ENCODE measurements at places on chromosomes 13 and 19.

DNA sequence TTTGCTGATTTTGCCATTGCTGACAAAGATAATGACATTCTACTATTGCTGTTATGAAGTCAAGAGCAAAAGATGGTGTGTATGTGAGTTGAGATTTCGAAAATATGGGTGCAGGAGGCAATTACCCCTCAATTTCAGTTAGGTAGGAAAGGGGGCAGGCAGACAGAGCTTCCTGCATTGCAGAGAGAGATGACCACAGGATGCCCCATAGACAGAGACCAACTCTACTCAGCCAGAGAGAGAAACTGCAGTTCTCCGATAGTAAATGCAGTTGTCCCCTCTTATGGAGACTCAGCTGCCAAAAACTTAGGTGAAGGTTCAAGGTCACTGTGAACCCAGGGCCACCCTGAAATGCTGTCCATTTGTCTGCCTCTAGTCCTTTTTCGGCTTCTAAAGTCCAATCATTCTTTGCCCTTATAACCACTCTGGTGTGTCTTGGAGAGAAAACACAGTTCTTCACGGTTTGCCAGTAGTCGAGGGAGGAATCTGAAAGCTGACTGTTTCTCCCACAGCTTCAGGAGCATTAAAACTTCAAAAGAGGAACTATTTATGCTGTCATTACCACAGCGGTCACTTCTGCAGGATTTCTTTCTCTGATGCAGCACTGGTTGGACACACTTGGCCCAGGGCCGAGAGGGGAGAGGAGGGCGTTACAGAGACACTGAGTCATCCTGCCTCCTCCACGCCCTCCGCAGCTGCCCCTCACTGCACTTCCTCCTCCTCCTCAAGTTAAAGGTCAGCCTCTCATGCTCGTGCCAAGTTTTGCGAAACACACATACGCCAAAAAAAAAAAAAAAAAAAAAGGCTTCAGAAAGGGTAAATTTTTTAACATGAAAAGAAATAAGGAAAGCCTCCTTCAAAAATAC, 264.3 kb downstream of the FOXO1 start:
- no peak for DNase-seq

GRCh38 chr19:412356-413355, 3.7 kb upstream of the C2CD4C start:
- no peak for DNase-seq

- no peak for DNase-seq
These were observed 3.3 kb upstream of the POSTN start for GRCh38 chr13:37601648-37602440.

- no peak for DNase-seq
These were observed 128.8 kb downstream of the FGF9 start for GRCh38 chr13:21799671-21800070.

- no peak for DNase-seq
These were observed 1445.7 kb downstream of the UQCRFS1 start for GRCh38 chr19:27767234-27767633.

GRCh38 chr13:51726446-51727193, 77.3 kb downstream of the DHRS12 start:
- DNase-seq: peak; percentile 59

GRCh38 chr19:42048992-42049391, 21.0 kb downstream of the GRIK5 start:
- no peak for DNase-seq

DNA sequence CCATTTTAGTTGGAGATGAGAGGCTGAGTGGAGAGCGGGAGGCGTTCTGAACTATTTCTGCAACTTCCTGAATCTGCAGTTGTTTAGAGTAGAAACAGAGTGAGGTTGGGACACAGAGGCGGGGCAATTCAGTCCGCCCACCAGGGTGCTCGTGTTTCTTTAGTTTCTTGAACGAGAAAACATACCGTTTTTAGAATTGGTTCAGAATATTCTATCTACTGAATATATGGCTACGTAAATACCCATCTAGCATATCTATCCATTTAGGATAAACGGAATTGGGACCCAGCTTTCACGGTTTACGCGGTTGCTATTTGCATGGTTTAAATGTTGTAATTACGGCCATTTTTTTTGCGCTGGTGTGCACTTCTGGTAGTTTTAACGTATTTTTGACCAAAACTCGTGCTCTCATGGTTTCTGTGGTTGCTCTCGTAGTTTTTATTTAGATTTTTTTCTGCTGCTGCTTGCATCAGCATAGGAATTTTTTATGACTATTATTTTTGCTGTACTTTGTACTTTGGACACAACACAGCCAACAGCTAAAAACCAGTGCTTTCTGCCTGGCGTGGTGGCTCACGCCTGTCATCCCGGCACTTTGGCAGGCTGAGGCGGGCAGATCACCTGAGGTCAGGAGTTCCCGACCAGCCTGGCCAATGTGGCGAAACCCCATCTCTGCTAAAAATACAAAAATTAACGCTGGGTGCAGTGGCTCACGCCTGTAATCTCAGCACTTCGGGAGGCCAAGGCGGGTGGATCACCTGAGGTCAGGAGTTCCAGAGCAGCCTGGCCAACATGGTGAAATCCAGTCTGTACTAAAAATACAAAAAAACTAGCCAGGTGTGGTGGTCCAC, 32.7 kb downstream of the TIMM13 start:
- no peak for DNase-seq

DNA sequence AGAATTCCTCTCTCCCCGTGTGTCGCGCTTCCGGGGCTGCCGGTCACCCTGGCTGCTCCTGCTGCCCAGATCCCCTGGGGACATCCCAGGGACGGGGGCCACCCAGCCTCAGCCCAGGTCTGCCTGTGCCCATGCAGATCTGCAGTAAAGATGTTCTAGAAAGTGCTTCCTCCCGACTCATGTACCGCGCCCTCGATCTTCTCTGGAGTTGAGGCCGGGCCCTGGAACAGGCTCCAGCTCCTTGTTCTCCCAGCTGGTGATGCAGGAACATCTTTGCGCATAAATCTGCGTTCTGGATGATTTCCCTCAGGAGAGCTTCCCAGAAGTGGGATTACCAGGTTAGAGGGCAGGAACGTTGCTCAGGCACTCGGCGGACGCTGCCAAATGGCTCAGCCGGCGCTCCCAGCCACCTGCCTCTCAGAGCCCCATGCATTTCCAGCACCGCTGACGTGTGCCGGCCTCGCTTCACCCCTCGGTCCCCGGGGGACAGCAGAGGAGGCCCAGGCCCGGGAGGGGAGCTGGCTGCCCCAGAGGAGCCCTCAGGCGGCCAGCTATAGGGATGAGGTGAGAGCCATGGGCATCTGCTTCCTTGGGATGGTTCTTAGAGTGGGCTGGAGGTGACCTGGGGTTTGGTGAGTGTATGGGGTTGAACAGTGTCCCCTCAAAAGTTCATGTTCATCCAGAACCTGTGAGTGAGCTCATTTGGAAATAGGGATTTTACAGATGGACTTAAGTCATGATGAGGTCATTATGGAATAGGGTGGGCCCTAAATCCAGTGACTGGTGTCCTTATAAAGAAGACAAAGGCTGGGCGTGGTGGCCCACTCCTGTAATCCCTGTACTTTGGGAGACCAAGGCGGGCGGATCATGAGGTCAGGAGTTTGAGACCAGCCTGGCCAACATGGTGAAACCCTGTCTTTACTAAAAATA, 42.6 kb downstream of the CRTC1 start:
- DNase-seq: no peak

- no peak for DNase-seq
These were observed 144.0 kb downstream of the CYSLTR2 start for GRCh38 chr13:48797761-48798160.

DNA sequence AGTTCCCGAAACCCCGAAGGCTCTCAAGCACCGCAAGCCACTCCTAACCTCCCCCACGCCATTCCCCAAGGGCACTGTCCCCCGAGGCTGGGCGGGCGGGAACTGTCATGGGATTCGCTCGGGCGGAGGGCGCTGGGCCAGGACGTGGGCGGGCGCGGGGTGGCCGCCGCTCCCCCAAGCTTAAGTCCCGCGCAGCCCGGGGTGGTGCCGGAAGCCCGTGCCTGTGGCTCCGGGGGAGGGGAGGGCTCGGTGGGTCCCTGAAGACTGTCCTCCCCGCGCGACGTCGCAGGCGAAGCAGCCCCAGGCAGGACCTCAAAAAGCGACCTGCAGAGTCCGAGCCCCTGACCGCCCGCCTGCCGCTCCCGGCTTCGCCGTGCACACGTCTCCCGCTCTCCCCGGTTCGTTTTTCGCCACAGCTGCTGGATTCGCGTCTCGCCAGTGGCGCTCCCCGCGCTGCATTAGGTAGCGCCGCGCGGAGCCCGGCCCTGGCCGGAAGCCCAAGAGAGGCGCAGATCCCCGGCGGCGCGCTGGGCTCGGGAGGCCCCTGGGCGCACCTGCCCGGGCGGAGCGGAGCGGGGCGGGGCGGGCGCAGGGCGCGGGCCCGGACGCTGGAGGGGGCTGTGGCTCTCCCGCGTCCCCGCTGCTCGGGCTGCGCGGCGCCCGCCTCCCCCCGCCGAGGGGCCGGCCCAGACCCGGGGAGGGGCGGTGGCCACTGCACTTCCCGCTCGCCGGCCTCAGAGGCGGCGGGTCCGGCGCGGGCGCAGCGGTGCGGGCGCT, at the start of gene FARP1:
Gene FARP1 (plus strand): TSS at position 715 of the 777 bp plus-strand sequence. CDS start 70,149 bp downstream, outside the sequence.
- DNase-seq: peak; percentile 40

- no peak for DNase-seq
These were observed 100.9 kb downstream of the MYCBP2 start for GRCh38 chr13:77225946-77226345.

GRCh38 chr13:61531383-61532065, 115.9 kb upstream of the PCDH20 start:
- DNase-seq: no peak

- no peak for DNase-seq
These were observed 1694.4 kb downstream of the EFNB2 start for GRCh38 chr13:104841110-104841509.

GRCh38 chr13:43688227-43688907, 98.4 kb downstream of the ENOX1 start:
- no peak for DNase-seq

DNA sequence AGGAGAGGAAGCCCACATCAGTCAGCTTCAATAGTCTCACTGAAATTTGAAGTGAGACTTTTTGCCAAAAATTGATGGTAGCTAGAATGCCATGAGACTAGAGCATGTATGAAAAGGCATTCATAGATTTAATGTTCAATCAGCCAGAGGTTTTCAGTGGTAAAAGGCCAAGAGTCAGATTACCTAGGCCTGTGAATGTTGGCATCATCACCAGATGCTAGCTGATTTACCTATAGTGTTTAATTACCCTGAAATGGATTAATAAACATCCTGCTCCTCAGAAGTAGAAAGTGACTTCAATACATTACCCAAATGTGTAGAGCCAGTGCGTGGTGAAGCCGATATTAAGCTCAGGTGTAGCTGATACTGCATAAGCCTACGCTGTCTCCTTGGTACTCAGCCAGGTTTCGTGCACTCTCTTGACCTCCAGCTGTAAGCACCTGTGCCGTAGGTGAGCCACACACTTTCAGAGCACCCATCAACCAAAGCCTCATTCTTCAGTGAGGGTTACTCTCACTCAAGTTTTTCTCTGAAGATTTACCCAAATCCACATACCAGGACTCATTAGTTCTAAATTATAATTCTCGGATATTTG, 1140.3 kb upstream of the SLC10A2 start:
- no peak for DNase-seq

DNA sequence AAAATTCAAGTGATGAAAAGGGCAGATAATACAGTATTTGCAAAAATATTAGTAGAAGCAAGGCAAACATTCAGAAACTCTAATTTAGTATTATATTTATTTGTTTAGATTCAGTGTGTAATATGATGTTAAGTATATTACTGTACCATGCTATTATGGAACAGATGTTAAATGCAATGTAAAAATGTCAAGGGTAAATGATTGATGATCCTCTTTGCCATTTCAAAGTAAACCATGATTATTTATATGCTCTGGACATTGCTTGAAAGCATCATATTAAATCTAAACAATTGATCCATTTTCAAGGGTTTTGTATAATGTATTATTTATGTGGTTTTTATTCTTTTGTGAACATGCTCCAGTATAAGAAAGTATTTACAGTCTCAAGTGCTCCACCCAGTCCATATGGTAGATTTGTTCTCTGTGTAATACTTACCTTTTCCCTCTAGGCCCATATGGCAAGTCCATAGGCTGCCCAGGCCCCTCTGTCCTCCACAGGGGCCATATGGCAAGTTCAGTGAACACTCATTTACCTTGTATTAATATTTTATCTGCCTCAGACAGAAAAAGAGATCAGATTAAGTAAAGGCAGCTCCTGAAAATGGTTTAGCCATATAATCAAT, 353.5 kb downstream of the DACH1 start:
- no peak for DNase-seq

DNA sequence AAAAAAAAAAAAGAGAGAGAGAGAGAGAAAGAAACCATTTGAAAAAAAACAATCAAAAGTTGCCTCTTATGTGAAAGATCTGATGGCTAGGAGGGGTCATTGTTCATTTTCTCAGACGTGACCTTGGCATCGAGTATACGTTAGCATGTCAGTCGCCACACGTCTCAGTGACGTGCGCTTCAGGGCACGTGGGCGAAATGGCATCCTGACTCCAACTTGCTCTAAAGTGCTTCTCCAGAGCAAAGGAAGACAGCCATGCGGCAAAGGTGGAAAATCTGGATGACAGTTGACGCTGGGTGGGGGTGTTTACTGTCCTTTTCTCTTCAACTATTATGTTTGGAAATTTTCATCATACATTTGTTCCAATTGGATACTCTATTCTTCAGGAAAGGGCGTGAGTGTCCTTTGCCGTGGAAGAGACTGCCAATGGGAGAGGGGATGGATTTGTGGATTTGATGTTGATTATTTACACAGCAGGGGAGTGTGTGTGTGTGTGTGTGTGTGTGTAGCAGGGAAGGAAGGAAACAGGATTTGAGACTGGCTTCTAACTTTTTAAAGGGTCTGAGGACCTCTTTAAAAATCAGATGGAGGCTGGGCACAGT, 25.0 kb downstream of the KLF2 start:
- DNase-seq: no peak
